Frontal cortex (tissue), 4 donors: ENCODE measurements at places on chromosomes 4 and X. TPM values are rescaled to one million over a fixed set of nuclear protein-coding genes. Genes with fewer than 3 reads are reported as not detected.

GAGE12H gene
- not detected for total RNA-seq

ARHGAP6 gene
- total RNA-seq: 3.3 TPM

CD99 gene
- total RNA-seq: 11.4 TPM

USP51 gene
- 4.5 TPM for total RNA-seq

MAGEC2 gene
- total RNA-seq: not detected

PCDH10 gene
- 110 TPM for total RNA-seq

EFHC2 gene
- 2.0 TPM for total RNA-seq

CFAP299 gene
- 1.2 TPM for total RNA-seq

ADH1C gene
- total RNA-seq: not detected

P2RY10 gene
- total RNA-seq: 1.2 TPM

MAGEB10 gene
- total RNA-seq: not detected

ADH7 gene
- not detected for total RNA-seq

MAOA gene
- 13.5 TPM for total RNA-seq

TMPRSS11D gene
- total RNA-seq: not detected

GPR34 gene
- total RNA-seq: 7.3 TPM

COL25A1 gene
- 14.7 TPM for total RNA-seq

COL4A5 gene
- 14.3 TPM for total RNA-seq

RAB41 gene
- not detected for total RNA-seq

DRP2 gene
- total RNA-seq: 5.3 TPM

SULT1B1 gene
- 0.41 TPM for total RNA-seq

SYP gene
- 151 TPM for total RNA-seq

STARD8 gene
- 1.6 TPM for total RNA-seq

DMRTC1B gene
- total RNA-seq: 0.41 TPM

CD38 gene
- total RNA-seq: 1.6 TPM

PPP3CA gene
- total RNA-seq: 196 TPM

SLIT2 gene
- total RNA-seq: 11.0 TPM

SPACA5 gene
- total RNA-seq: not detected

SNCA gene
- 98.6 TPM for total RNA-seq

GABRB1 gene
- total RNA-seq: 85.6 TPM

NPY2R gene
- 12.6 TPM for total RNA-seq

OPN1MW gene
- total RNA-seq: not detected

CXCL10 gene
- not detected for total RNA-seq

PDZD11 gene
- total RNA-seq: 31.4 TPM

PGAM4 gene
- not detected for total RNA-seq

FTSJ1 gene
- total RNA-seq: 36.3 TPM

XG gene
- total RNA-seq: not detected

MSX1 gene
- 2.9 TPM for total RNA-seq

SSX2 gene
- total RNA-seq: not detected

UCP1 gene
- total RNA-seq: 0.41 TPM

SAGE1 gene
- not detected for total RNA-seq

PABPC5 gene
- total RNA-seq: 14.3 TPM

GLOD5 gene
- not detected for total RNA-seq

F8A1 gene
- total RNA-seq: 2.4 TPM

MID1 gene
- total RNA-seq: 7.7 TPM

CDKL2 gene
- 60.7 TPM for total RNA-seq

KCNIP4 gene
- 16.7 TPM for total RNA-seq

S100P gene
- total RNA-seq: 0.41 TPM

FANCB gene
- total RNA-seq: 17.5 TPM

DNAJB14 gene
- 97.4 TPM for total RNA-seq

PUDP gene
- 4.5 TPM for total RNA-seq

PDLIM3 gene
- total RNA-seq: 14.3 TPM

RAP1GDS1 gene
- 161 TPM for total RNA-seq

F8A3 gene
- 1.2 TPM for total RNA-seq
